ENCODE measurements at places on chromosomes 13 and 19.

DNA sequence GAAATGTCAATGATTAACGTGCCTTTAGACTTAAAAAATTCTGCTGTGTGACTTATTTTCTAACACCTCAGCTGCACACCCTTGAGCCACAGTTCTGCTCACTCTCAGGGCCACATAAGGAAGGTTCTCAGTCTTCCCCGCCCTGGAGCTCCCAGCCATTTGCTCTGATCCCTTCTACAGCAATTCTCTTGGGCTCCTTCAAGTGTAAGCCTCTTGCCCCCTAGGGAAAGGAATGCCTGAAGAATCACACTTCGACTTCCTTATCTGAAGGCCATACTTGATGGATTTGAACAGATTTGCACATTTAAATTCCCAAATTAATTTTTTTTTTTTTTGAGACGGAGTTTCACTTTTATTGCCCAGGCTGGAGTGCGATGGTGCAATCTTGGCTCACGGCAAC lies 44.2 kb downstream of the RASA3 start:
- DNase-seq, result no peak

- no peak for DNase-seq
Observed at GRCh38 chr13:39281539-39282150, 243.4 kb downstream of the NHLRC3 start.

GRCh38 chr19:5205381-5205780 lies 135.2 kb downstream of the PTPRS start:
- no peak for DNase-seq

DNA sequence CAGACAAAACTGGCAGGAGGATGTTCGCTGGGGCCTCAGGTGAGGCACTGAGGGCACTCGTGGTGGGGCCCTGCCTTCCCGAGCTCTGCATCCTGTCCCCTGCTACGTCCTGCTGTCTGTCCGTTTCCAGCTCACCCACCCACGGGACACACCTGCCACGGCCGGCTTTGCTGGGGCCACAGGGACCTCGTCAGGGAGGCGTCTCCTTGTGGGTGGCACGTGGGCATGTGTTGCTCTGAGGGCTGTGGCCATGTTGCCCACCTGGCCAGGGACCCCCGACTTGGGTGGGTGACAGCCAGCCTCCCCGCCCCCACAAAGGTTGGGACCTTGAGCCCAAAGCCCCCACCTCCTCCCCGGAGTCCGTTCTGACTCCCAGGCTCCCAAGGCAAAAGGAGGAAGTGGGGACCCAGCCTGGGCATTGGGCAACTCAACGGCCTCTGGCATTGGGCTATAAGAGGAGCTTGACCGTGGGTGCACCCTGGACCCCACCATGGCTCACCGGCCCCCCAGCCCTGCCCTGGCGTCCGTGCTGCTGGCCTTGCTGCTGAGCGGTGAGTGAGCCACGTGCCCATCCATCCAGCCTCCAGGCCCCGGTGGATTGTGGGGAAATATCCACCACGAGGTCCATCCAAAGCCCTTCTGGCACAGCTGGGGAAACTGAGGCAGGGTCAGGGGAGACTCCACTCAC lies at the start of gene PRTN3:
Gene PRTN3, plus strand, starts transcription at position 481 of the 688 bp plus-strand sequence. Its CDS starts 10 bp downstream, at position 491.
- DNase-seq, result no peak

- DNase-seq, result no peak
Observed at GRCh38 chr13:51714663-51715168, 89.2 kb downstream of the DHRS12 start.

DNA sequence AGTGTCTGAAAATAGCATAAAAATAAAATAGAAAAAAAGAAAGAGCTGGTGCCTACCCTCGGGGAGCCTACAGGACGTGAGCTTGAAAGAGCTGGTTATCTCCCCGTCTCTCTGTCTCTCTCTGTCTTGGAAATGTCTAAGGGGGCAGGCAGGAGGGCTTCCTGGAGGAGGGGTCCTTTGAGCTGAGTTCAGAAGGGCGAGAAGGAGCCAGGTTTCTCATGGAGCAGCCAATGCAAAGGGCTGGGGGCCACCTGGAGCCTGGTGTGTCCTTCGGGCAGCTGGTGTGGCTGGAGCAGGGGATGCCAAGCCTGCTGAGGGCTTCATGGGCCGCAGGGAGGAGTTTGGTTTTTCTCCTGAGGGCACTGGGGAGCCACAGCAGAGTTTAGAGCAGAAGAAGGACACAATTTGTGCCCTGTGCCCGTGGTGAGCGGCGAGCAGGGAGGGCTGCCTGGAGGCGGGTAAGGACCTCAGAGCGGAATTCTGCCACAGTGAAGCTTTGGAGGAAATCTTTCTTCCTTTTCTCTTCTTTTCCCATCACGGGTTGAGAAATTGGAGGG lies 38.7 kb downstream of the EFNA2 start:
- DNase-seq, result no peak

DNA sequence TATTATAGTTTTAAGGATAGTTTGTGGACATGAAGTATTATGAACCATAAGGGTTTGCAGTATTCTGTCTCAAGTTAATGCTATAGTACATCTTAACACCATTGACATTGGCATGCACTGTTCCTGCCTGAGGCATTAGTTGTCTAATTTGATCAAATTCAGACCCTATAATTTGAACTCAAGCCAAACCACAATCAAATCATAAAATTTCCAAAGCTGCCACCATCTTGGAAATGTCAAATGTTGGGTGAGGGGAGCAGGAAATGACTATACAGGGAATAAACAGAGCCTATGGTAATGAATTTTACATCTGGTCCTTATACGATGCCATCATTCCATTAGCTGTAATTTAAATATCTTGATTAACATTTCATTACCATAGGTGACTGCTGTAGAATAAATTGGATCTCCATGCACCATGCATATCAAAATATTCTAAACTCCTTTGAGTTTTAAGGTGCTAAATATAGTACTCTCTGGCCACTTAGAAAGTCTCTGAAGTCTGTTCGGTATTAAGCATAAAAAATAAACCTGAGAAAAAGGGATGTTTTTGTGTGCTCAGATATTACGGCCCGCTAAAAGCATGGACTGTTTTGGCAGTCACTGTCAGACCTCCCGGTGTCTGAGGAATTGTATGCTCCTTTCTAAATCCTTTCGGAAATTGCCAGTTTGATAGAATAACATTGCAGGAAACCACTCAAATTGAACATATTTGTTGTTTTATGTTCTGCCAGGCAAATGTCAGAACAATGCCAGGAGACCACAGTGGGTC lies 257.7 kb downstream of the SPRY2 start:
- DNase-seq, result no peak

- no peak for DNase-seq
Observed at GRCh38 chr19:41877916-41878905, 1.1 kb downstream of the CD79A start.

GRCh38 chr13:112941349-112941748 lies 27.7 kb upstream of the MCF2L start:
- DNase-seq, result no peak

GRCh38 chr19:19385896-19386869 lies 19.3 kb upstream of the GATAD2A start:
- DNase-seq, result peak; percentile 14

GRCh38 chr13:104597546-104598180 lies 1531.4 kb upstream of the SLC10A2 start:
- no peak for DNase-seq

DNA sequence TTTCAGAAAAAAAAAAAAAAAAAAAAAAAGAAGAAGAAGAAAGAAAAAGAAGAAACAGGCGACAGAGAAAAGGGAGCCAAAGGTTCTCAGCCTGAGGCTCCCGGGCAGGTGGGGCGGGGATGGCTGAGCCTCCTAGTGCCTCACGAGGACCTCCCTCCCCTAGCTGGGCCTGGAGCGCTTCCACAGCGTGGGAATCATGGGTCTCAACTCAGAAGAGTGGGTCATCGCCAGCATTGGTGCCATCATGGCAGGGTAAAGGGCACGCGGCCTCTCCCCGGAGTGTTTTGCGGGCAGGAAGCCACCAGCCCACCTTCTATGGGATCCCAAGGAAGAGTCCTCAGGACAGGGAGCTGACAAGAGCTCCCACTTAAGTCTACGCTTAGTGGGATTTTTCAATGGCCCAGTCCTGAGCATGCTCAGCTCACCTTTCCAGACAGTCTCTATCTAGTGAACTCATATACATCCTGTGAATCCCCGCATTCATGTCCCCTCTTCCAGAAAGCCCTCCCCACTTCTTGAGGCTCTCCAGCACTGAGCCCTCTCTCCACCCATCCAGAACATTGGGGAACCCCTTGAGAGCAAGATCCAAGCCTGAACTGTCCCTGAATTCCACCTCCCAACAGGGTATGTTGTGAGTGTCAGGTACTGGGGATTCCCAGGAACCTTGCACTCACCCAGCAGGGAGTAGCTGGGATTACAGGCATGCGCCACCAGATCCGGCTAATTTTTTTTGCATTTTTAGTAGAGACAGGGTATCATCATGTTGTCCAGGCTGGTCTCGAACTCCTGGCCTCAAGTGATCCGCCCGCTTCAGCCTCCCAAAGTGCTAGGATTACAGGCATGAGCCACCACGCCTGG lies 69.6 kb downstream of the ACSBG2 start:
- no peak for DNase-seq

DNA sequence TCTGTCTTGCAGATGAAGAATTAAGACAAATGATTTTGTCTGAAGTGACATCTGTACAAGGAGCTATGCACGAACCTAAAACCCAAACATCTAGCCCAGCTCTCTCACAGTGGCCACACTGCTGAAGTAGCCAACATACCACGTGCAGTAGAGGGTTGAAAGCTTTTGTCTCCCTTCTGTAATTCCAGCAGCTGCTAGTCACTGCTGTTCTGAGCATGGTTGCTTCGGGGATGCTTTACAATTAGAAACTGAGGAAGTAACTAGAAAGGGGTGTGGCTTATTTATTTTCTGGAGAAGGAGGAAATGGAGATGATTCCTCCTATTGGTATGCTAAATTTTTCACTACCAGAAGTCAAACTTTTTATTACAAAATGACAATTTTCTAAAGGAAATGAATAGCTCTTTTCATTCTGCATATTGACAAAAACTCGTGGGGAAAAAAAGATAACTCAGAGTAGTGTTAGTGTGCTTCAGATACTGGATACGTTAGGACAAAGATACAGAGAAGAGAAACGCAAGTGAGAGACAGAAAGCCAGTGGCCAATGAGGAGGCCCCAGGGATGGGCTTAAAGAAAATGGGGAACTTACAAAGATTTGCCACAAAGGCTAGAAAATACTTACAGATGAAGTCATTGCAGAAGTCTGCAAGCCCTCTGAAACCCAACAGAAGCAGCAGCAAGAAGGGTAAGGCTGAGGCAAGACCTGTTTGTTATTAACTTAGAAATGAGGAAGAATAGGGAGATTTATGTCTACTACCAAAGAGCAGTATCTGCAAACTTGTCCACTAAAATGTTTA lies 192.7 kb upstream of the MIR17HG start:
- DNase-seq, result no peak

DNA sequence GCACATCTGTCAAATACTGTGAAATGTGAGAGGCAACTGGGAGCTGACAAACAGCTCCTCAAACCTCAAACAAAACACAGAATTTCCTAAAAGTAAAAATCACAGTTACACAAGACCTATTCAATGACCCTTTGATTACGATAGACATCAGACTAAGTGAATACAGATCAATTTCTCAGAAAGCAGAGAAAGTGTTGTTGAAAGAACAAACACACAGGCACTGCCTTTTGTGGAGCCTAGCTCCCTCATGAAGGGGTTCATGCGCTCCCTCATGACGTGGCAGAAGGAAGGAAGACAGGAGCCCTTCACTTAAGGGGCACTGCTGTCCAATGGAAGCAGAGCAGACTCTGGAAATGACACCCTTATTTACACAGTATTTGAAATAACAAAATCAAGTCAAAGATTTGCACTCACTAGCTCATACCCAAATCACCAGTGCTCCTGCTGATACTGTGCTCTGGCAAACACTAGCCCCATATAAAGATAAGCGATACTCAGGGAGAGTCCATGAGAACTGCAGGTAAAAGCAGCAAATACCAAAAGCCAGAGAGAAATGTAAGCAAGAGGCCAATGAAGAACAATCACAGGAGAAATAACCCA lies 144.9 kb downstream of the KLF12 start:
- no peak for DNase-seq

DNA sequence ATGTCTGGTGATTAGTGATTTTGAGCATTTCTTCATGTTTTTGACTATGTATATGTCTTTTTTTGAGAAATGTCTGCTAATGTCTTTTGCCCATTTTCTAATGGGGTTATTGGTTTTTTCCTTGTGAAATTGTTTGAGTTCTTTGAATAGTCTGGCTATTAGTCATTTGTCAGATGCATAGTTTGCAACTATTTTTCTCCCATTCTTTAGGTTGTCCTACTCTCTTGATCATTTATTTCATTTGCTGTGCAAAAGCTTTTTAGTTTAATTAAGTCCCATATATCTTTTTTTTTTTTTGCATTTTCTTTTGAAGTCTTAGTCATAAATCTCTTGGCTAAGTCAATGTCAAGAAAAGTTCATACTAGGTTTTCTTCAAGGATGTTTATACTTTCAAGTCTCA lies 449.8 kb downstream of the DACH1 start:
- DNase-seq, result no peak

DNA sequence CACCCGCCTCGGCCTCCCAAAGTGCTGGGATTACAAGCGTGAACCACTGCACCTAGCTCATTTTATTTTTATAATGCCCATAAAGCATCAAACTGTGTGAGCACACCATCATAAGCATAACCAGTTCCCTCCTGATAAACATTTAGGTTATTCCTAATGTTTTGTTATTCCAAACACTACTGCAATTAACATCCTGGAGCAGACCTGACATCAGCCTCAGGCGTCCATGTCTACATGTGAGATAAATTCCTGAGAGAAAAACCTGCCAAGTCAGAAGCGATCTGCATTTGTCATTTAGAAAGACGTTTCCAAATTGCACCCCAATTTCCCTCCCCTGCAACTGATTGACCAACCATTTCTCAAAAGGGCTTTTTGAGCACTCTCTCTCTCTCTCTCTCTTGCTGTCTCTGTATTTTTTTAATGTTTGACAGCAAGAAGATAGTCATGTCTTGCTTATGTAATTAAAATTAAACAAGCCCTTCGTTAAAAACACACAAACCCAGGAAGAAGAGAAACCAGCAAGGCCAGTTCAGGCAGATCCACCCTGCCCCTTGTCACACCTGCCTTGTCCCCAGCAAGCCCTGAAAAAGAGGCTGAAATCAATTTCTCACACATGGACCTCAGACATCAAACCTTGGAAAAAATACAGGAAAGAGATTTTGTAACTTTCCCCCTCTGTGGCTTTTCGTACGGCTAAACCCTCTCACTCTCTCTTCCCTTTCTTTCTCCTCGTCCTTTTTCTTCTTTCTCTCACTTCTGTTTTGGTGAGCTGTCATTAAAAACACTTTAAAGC lies 9.9 kb downstream of the LYPD3 start:
- no peak for DNase-seq

GRCh38 chr13:33213797-33214196 lies 71.8 kb downstream of the STARD13 start:
- no peak for DNase-seq

All from central memory CD4-positive, alpha-beta T cell (primary cell).